ENCODE measurements at places on chromosomes 5 and 9.

DNA sequence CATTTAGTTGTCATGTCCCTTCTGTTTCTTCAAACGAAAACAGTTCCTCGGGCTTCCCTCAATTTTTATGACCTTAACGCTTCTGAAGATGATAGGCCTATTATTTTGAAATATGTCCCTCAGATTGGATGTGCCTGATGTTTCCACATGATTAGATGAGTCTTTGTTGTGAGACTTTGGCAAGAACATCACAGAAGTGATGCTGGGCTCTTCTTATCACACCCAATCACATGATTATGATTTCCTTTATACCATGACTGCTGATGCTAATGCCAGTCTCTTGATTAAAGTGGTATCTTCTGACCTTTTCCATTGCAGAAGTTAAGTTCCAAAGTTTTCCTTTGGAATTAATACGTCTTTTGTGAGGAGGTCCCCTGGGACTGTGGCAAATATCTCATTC lies 175.7 kb downstream of the SAXO1 start:
- DNase-seq, result no peak

DNA sequence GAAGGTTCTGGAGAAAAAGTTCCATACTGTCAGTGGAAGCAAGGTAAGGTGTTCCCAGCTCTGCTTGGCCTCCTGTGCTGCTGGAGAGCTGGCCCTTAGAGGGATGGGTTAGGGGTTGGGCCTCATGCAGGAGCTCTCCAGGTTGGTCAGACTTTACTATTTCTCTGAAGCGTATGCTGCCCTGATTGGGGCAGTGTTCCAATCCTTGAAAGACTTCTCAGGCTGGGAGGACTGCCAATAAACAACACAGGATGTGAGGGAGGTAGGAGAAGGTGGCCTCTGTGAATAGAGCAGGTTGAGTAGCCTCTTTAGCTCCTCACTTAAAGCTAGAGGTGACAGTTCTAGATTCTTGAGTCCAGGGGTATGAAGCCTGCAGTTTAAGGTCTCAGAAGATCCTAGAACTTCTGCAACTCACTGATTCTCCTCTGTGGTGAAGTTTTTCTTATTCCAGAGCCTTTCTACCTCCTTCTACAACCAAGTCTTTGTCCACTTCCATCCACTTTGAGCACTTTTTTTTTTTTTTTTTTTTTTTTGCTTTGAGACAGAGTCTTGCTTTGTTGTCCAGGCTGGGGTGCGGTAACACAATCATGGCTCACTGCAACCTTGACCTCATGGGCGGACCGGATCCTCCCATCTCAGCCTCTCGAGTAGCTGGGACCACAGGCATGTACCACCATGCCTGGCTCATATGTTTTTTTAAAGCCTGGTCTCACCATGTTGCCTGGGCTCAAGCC lies 3.0 kb downstream of the HNRNPAB start:
- DNase-seq, result no peak

DNA sequence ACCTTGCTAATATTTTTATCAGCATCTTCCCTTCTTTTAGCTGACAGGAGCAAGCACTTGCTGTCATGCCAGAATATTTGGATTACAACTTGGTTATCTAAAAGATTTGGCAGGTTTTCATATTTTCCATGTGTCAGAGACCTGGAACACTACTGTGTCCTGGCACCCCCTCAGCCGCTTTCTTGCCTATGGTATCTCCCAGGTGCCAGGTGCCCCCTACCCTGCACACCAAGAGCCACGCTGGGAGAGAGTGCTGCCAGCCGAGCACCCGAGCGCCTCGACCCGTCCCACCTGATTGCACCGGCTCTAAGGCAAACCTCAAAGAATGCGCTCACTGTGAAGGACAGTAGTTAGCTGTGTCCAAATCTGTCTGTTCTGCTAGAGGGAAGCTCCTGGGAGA lies 84.8 kb downstream of the GTF3C4 start:
- no peak for DNase-seq

DNA sequence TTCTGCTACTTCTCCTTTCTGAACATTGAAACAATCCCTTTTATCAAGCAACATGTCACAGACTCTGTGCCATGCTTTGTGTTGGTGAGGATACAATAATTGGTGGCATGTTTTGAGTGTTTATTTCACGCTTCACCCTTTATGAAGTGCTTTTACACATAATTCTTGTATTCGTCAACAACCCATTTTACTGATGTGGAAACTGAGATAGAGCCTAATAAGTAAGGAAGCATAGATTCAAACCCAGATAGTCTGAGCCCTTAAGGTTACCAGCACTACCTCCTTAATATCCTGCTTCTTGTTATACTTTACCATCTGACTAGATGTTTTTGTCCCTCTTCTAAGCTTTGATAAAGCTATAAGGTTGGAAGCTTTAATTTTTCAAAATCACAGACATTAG lies 49.3 kb upstream of the TTC23L start:
- no peak for DNase-seq

- no peak for DNase-seq
Measured at GRCh38 chr5:124628721-124629596, 117.5 kb downstream of the ZNF608 start.

DNA sequence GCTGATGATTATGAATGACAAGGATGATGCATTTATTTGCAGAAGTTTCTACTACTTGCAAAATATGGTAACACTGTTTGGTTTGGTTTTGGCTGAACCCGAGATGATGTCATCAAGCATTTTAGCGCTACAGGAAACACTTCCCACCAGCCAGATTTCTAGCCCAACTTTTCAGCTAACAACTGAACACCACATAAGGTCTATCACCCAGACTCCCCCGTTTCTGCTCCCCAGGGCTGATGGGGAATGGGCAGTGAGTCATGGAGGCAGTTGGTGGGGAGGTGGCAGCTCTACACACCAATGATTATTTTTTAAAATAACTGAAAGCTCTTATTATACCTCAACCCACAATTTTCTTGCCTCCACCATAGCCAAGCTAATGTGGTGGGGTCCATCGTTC lies 302.9 kb downstream of the CEMIP2 start:
- no peak for DNase-seq

- no peak for DNase-seq
Measured at GRCh38 chr5:8394965-8395364, 526.0 kb downstream of the MTRR start.

DNA sequence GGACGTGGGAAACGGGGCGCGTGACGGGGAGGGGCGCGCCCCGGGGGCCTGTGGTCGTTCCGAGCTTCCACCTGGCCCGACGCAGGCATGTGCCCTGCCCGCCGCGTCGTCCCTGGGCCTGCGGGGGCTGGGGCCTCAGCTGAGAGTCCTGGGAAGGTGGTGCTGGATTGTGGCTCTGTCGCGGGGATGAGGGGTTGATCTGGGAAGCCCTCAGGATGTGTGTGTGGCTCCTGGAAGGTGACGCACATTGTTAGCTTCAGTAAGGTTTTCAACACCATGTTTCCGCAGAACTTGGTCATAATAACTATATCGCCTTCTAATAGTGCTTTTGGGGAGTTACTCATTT lies 589.1 kb downstream of the MTRR start:
- DNase-seq, result no peak

DNA sequence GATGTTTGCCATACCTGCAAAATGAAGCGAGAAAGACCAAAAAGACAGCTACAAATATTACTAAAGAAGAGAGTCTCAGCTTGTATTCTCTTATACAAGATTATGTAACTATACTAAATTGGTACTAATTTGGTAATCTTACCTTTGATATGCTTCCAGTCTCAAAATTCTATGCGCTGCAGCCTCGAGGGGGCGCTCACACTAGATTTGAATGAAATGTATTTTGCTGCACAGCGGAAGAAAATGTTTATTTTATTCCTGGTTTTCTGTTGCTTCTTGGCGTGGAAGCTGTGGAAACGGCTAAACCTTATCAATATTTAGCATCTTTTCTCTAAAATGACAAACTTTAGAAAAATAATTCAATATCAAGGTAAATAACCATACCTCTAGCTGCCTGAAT lies 267.0 kb upstream of the NUDT12 start:
- no peak for DNase-seq

DNA sequence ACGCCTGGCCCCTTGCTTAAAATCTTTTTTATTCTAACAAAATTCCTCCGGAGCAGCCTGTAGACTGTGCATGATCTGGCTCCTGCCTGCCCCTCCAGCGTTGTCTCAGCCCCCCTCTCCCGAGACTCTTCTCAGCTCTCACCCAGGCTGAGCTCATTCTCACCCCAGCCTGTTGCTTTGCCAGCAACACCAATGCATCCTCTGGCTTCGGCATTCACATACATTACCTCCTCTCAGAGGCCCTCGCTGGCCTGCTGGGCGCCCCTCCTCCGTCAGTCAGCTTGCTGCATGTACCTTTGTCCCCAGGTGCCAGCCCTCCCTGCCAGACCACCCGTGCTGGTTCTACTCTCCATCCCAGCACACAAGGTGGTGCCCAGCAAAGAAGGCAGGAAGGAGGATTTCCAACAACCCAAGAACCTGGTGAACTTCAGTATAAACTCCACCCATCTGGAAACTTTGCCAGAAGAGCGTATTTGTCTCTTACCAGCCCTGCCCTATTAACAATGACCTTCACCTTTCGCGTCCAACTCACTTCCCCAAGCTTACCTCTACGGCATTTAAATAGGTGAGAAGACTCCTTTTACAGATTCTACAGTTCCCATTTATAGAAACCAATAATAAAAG lies 35.0 kb downstream of the MYO10 start:
- DNase-seq, result no peak

DNA sequence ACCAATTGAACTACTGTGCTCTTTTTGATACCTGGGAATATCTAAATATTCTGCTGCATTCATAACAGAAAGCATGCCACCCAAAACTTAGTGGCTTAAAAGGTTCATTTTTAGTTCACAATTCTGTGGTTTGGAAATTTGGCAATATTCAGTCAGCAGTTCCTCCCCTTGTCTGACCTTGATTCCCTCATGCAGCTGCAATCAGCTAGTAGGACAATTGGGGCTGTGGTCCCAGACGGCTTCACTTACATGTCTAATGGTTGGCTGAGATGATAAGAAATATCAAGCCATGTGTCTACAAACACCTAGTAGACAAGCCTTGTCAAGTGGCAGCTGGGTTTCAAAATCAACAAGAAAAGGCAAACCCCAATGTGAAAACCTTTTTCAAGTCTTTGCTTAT lies 51.3 kb downstream of the ANXA1 start:
- DNase-seq, result no peak

DNA sequence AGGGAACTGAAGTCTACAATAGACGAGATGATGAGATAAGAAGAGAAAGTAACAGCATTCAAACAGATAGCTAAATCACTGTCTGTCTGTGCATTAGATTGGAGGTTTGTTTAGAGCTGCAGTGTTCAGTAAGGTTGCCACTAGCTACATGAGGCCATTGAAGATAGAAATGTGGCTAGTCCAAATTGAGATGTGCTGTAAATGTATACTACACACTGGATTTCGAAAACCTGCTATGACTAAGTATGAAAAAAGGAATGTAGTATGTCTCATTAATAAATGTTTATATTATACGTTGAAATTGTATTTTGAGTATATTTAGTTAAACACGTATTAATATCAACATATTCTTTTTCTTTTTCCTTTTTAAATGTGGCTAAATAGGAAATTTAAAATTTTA lies 142.1 kb downstream of the XRCC4 start:
- no peak for DNase-seq

DNA sequence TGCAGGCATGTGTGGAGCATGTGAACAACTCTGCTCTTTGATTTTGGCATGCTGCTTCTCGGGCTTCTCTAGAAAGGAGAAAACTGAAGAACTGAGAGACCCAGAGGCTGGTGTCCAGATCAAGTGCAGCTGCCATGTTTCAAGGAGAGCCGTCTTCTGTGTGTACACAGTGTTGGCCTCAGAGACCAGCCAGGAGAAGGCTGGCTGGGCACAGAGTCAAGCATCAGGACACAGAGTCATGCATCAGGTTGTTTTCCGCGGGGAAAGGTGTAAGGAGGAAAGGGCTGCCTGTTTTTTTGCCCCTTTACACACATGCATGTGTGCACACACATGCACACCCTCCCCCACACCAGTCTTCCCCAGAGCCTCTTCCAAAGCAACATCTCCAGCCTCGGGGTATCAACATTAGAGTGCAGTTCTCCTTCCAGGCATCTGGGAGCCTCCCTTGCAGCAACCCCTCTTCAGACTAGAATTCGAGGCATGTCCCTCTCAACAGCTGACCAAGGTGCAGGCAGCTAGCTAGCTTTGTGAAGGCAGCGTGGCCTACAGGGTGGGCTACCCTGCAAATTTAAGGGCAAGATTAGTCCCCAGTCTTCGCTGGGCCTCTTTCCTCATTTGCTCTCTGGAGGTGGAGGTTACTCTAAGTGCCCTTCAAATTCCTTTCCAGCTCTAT lies 180.9 kb downstream of the AOPEP start:
- DNase-seq, result no peak

- no peak for DNase-seq
Measured at GRCh38 chr5:144522698-144523097, 352.0 kb downstream of the KCTD16 start.
